ENCODE measurements at places on chromosomes 1 and 21.

GRCh38 chr1:203663821-203664220 lies 37.2 kb downstream of the ATP2B4 start:
- no peak for DNase-seq

GRCh38 chr21:44294391-44295162 lies 5.3 kb upstream of the PFKL start:
- no peak for DNase-seq

DNA sequence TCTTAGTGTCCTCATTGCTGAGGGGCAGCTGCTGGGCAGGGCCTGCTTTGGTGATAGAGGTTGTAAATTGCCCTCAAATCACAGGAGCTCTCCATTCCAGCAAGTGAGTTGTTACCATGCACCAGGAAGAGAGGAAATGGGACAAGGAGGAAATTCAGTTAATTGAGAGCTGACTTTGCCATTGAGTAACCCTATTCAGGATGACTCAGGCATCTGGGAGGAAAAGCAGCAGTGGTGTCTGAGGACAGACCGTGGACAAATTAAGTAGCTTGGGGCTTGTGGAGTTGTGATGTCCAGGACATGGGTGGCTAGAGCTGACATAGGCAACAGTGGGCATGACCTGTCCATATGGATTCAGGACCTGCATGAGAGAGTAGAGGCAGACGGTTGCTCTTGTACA lies 5.9 kb downstream of the ARHGEF10L start:
- DNase-seq, result no peak

GRCh38 chr1:224203243-224204016 lies 20.4 kb downstream of the DEGS1 start:
- no peak for DNase-seq

- peak; percentile 37 for DNase-seq
These were observed 23.3 kb downstream of the CYP2J2 start for GRCh38 chr1:59903141-59903754.

- DNase-seq, result no peak
These were observed 126.6 kb upstream of the CACNA1E start for GRCh38 chr1:181356505-181357340.

GRCh38 chr1:15246960-15247614 lies at the start of gene FHAD1:
Gene FHAD1, plus strand, starts transcription at chr1:15247223. Its CDS starts 4,562 bp downstream, at chr1:15251785.
- peak; percentile 84 for DNase-seq

GRCh38 chr1:9721606-9722377 lies 70.3 kb downstream of the PIK3CD start:
- DNase-seq, result peak; percentile 17

- no peak for DNase-seq
These were observed 39.3 kb downstream of the BRINP2 start for GRCh38 chr1:177210071-177210470.

DNA sequence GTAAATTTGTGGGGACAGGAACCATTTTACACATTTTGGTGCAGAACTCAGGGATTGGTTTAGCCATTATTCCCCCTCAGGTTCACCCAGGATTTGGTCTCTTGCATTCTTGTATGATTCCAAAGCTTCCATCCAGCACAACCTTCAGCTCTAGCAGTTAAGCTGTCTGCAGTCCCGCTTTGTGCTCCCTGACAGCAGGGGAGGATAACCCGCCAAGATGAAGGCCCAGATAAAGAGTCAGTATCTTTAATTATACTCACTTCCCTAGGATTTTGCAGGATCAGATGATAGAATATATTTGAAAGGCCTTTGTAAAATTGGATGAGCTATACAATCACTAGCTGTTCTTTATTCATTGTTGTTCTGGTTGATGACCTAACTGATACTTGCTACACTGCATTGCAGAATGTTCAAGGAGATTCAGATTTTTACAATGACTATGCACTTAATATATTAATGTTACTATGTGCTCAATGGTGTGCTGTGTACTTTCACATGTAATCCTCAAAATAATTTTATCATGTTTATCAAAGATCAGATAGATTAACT lies 49.8 kb downstream of the SLC16A1 start:
- peak; percentile 37 for DNase-seq
